ENCODE measurements at places on chromosomes 7 and 10. TPM values are rescaled to one million over a fixed set of nuclear protein-coding genes. Genes with fewer than 3 reads are reported as not detected.
A peak's percentile ranks its signal among the peaks of the same experiment; 100 is the strongest.

GRCh38 chr7:101363734-101364374 is 1.2 kb downstream of the COL26A1 start:
- peak; percentile 88 for DNase-seq

Gene KEL
- 0.96 TPM for total RNA-seq

Gene ZNF736
- total RNA-seq, result 17.1 TPM

GRCh38 chr7:90708841-90709317 is 112.8 kb downstream of the CDK14 start:
- DNase-seq, result no peak

DNA sequence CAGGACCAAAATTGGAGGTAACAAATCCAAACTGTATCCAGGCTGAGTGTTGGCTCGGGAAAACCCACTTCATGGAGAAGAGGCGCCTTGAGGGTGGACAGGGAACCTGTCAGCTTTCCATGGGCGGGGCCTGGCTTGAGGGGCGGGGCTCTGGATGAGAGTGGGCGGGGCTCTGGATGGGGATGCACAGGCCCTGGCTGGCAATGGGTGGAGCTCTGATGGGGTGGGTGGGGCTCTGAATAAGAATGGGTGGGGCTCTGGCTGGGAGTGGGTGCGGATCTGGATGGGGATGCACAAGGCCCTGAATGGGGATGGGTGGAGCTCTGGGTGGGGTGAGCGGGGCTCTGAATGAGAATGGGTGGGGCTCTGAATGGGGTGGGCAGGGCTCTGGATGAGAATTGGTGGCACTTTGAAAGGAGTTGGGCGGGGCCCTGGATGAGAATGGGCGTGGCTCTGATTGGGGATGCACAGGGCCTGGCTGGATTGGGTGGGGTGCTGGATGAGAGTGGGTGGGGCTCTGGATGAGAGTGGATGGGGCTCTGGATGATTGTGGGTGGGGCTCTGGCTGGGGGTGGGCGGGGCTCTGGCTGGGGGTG is 96.6 kb upstream of the NPTX2 start:
- no peak for DNase-seq

DNA sequence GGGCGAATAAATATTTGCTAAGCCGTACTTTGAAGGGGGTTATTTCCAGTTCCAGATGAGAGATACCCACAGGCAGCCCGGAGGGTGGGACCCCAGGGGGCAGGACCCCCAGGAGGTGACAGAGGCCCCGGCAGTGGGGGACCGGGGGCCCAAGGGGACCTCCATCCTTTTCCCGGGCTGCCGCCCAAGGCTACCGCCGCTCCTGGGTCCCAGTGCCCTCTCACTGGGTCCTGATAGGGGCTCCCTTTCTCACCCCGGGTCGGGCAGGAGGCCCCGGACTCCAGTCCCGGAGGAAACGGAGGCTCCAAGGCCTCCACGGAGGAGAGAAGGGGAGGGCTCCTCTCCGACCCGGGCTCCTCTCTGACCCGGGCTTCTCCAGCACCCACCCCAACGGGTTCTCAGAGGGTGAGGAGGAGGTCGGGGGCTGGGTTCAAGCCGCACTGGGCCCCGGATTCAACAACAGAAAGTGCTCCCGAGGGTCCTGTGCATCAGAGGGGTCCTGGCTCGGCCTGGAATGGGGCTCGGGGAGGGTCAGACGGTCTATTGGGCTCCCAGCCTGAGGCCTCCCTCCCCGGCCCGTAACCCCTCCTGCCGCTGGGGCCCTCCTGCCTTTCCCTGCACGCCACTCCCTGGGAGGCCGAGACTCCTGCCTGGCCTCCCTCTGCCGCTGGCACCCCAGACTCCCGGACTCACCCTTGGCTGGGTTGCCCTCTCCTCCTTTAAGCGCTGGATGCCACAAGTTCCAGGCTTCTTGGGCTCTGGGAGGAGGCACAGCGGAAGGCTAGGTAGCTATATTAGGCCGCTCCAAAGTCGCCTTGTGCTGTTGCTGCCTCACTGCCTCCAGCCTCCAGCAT is 62.5 kb downstream of the ZNF37A start:
- peak; percentile 78 for DNase-seq

DNA sequence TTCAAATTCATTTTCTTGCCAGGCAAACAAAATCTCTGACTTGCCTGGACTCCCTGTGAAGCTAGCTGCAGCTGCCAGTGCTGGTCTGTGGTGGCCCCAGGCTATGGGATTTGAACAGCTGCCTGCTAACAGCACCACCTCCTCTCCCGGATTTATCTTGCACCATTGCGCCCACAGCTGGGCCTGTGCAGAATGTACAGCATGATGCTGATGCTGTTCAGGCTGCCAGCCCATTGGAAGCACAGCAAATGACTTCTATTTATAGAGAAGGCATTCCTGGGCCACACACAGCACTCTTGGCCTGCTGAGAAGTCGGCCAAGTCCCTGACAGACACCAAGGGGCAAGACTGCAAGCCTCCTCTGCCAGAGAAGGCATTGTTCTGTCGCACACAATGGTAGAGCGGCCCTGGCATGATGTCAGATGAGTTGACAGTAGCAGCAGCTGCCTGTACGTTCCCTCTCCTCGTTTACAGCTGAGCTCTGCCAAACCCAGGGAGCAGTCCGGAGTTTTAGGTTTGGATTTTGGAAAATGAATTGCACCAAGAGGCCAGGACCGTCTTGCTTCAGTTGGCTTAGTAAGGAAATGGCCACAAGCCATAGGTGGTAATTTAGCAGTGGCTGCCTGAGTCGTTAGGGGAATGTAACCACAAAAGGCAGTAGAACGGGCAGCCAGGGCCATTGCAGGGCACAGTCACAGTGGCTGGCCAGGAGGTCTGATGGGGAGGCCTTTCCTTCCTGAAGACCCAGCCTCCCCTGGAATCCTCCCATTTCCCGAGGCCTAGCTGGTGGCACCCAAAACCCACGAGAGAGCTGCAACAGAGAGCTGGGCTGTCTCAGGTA is 38.5 kb downstream of the MTURN start:
- DNase-seq, result peak; percentile 96

Gene RBM20
- 0.55 TPM for total RNA-seq

Gene PALD1
- total RNA-seq, result 10.1 TPM

GRCh38 chr7:158432369-158433341 is 155.0 kb downstream of the PTPRN2 start:
- peak; percentile 64 for DNase-seq

Gene PNLIPRP1
- not detected for total RNA-seq

Gene GNGT1
- total RNA-seq, result not detected

Gene VPS41
- total RNA-seq, result 99.9 TPM

- DNase-seq, result no peak
Measured at GRCh38 chr7:92072121-92072520, 62.2 kb downstream of the CYP51A1 start.

Gene DLX6
- not detected for total RNA-seq

DNA sequence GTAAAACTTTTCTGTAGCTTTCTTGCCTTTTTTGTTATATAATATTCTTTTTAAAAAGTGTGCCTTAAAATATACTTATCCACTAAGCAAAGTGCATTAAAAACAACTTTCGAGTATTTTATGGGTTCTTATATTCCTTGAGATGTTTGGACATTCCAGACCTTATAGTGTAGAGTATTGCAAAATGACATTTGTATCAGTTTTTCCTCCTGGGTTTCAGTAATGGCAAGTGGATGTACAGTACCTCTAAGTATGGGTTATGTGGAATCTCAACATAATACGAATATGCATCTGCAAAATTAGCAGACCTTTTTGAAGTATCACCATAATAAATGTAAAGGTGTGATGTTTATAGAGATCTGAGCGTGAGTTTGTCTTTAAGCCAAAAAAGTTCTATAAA is 2.7 kb downstream of the CDK13 start:
- DNase-seq, result no peak

DNA sequence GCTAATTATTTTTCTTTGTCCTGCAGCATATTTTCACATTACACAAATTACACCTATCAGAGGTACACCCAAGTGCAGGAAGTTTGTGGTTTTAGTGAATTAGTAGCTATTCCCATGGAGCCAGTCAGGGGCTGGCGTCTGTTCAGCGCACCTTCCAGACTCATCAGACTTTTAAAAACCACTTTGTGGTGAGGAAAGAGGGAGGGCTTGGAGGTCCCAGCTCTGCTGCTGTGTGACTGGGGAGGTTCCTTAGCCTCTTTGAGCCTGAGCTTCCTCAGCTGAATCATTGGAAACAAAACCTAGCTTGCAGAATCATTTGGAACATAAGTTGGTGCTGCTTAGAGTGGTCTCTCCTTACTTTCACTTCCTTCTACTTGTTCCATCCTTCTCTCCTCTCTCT is 175.4 kb downstream of the SORCS3 start:
- DNase-seq, result no peak

Gene BCL7B
- total RNA-seq, result 46.0 TPM

DNA sequence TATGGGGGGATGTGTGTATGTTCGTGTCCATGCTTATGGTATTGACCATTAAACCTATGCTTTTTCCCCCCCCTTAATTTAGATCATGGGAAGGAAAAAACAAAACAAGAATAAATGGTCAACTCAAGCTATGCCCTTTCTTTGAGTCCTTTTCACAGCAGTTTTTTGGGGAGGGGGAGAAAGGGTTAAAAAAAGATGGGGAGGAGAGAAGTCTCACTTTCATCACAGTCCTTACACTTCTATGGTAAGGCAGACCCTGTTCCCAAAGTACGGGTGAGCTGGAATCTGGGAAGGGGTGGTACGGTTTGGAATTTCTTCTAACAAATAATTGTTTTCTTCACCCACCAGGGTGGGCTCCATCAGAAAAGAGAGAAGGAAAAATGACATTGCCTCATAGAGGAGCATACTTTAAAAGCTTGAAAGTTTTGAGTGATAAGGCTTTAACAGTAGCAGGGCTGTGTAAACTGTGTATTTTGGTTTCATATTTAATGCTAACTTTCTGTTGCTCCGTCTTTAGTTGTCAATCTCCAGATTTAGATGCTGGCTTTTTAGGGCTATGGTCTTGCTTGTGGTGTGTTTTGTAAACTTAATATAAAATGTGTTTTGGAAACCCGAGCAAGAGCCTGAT is 180.1 kb downstream of the TCF7L2 start:
- no peak for DNase-seq

- no peak for DNase-seq
Measured at GRCh38 chr7:43054052-43054722, 58.3 kb upstream of the HECW1 start.

GRCh38 chr7:134943785-134944400 is 42.4 kb upstream of the AGBL3 start:
- no peak for DNase-seq

- DNase-seq, result no peak
Measured at GRCh38 chr7:81173766-81174281, 255.0 kb upstream of the SEMA3C start.

GRCh38 chr7:10237306-10237705 is 736.4 kb upstream of the PHF14 start:
- no peak for DNase-seq

DNA sequence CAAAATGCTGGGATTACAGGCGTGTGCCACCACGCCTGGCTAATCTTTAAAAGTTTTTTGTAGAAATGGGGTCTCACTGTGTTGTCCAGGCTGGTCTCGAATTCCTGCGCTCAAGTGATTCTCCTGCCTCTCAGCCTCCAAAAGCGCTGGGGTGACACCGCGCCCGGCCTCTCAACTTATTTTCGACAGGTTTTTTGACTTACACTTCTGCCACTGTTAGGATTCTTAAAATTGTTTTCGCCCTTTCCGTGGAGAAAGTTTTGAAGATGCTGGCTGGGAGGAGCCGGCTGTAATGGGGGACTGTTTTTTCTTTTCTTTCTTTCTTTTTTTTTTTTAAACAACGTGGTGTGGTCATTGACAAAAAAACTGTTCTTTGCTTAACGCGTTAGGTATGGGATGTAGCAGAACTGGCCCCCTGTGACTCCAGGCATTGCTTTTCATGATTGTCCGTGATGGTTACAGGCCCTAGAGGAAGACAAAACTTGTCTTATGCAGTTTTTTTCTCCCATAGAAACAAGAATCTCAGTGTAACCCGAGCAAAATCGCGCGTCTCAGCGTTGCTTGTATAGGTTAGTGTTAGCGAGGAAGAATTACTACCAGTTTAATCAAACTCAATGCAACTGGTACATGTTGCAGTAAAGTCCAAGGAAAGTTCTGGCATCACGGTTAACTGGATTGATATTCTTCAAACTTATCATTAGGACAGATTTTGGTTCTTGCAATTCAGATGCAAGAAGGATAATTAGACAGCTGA is 72.2 kb downstream of the DAGLB start:
- no peak for DNase-seq

DNA sequence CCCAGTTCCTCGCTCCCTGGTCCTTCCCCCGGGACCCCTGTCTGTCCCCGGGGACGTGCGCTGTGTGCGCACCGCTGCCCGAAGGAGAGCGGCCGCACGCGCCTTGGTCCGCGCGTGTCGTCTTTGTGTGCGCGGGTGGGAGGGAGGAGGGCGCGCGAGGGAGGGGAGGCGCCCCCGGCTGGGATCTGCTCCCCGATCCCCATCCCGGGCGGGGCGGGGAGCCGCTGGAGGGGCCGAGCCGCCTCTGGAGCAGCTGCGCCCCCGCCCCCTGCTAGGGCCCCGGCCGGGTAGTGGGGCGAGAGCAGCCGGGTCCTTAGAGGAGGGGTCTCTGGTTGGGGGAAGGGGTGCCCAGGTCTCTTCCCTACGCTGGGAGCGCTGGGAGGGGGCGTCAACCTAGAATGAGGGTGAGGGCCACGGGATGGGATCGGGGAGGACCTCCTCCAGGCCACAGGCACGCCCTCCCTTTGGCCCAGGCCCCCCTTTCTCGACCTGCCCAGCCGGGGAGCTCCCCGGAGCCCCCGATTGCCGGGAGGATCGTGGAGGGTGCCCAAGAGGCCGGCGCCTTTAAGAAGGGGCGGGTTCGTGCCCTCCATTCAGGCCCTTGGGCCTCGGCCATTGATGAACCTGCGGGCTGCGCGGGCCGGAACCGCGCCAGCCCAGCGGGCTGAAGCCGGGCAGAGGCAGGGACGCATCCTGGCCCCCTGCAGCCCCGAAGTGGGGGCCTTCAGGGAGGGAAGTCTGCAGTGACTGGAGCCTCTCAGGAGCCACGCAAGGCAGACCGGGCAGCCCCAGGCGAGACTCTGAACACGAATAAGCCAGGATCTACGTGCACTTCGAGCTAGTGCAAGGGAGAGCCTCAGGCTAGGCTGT is 678 bp downstream of the SH2B2 start:
- peak; percentile 88 for DNase-seq

DNA sequence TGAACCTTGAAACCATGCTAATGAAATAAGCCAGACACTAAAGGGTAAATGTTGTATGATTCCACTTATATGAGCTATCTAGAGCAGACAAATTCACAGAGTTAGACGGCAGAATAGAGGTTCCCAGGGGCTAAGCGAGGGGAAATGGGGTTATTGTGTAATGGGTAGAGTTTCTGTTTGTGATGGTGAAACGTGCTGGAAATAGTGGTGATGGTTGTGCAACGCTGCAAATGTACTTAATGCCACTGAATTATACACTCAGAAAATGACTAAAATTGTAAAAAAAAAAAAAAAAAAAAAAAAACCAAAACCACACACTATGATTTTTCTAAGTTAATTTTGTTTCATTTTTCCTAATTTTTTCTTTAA is 30.0 kb downstream of the SFXN4 start:
- peak; percentile 65 for DNase-seq

Gene TAS2R3
- 2.7 TPM for total RNA-seq

DNA sequence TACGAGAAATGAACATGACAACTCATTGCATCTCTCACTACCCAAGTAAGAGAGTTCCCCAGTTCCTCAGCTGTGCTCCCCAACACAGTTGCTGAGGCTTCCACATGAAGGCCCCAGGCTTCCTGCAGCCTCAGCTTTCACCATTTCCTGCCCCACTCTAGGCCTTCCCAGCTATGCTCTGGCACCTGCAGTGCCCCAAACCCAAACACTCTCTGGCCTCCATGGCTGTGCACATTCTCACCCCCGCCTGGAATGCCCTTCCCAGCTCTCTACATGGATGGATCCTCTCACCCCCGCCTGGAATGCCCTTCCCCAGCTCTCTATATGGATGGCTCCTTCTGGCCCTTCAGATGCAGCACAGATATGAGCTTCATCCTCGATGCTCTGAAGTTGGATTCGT is 61.3 kb downstream of the KIAA1549 start:
- no peak for DNase-seq

GRCh38 chr10:62805231-62806099 is 945 bp downstream of the ADO start:
- DNase-seq, result peak; percentile 84
